ENCODE measurements at places on chromosomes 5 and 9.

DNA sequence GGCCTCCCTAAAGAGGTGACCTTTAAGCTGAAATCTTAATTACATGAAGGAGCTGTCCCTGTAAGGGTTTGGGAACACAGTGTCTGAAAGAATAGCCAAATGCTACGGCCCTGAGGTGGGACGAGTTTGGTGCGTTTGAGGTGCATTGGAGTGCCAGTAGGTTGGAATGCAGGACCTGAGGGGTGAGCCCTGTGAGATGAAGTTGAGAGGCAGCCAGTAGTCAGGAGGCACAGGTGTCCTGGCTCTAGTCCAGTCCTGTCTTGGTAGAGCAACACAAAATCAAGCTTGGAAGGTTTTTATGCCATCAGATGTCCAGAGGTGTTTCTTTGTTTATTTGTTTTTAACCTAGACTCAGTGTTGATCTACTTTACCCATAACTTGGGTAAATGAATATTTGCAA is 108.5 kb downstream of the ARHGAP26 start:
- no peak for DNase-seq

- DNase-seq: no peak
These were observed 1.2 kb downstream of the AP3S1 start for GRCh38 chr5:115842952-115843351.

GRCh38 chr9:81071108-81071507 is 618.2 kb downstream of the TLE1 start:
- no peak for DNase-seq

DNA sequence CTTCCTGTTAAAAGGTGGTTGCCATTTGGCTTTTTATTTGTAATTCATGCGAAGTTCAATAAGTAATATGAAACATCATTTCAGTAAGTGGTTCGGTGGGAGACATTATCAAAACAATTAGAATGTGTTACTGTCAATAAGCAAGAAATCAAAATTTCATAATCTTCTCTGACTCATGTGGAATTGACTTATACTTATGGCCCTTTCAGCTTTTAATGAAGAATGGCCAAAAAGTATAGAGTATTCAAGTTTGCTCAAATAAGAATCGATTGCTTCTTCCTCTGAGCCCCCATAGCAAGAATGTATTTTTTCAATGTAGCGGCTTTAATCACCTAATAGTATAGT is 174.5 kb downstream of the AOPEP start:
- DNase-seq: no peak

GRCh38 chr5:168401880-168402279 is 84.4 kb upstream of the RARS1 start:
- DNase-seq: no peak

DNA sequence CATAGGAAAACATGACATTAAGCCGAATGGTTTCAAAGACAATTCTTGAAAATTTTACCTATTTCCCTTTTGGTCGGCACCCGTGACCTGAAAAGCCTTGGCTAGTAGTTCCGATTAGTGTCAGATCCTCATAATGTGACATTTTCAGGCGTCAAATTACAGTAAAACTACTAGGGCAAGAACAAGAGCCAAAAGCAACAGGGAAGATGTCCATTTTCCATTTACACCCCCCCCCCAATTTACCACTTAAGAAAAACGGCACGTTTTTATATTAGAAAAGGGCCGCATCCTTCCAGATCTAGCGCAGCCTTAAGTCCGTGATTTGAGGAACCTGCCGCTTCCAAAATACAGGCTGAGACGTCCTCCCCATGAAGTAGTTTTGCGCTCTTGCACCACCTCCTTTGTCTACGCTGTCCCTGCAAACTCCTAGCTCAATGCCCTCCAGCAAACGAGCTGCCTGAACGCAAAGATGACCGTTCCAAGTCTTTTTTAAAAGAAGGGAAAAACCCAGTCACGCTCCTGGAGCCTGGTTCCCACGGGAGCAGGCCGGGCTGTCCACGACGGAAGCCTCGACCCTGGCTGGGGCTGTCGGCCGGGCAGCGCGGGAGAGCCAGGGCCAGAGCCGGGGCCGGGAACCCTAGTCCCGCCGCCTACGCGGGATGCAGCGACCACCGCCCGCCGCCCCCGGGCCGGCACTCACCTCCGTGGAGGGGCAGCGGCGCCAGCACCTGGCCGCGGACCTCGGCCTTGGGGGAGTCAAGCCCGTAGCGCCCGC is 616 bp downstream of the RNF130 start:
- DNase-seq: no peak

DNA sequence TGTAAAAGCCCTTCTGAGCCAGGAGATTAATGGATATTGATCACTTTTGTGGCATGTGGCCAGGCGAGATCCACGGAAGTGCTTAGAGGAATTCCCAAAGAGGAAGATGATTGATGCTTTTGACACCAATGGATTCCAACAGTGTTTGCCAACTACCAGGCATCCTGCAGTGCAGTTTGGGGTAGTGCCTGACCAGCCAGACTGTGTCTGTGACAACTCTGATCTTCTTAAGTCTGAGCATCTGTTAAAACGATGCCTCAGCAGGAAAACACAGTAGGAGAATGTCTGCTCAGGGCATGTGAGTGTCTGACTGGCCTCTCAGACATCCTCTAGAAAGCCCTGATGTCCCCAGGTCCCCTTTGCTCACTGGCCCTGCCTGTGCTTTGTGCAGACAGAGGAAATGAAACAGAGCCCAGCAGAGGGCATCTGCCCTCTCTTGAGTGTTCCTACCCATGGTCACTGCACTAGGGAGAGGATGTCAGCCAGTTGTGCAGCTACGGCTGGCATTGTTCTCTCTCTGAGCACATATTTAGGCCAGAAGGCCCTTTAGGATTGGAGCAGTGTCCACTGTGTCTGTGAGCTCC is 57.0 kb downstream of the TRPC7 start:
- no peak for DNase-seq

- no peak for DNase-seq
These were observed 175.7 kb downstream of the MELK start for GRCh38 chr9:36748322-36748899.
